Activated CD8-positive, alpha-beta T cell treated with anti-CD3 and anti-CD28 coated beads, Interleukin-2, amount 10 ng/mL, durations not matched to agents 7 days and 5 days (primary cell): ENCODE measurements at places on chromosomes 11 and 22. TPM values are rescaled to one million over a fixed set of nuclear protein-coding genes. Genes with fewer than 3 reads are reported as not detected.

- no peaks in the 10 kb centered on the region for H3K27me3 ChIP-seq
- H3K36me3 ChIP-seq, result peaks cover 33% of the 10 kb centered on the region
- peaks cover 43% of the 10 kb centered on the region for H3K4me1 ChIP-seq
- H3K27ac ChIP-seq, result peak overlapping the region; percentile 93
These were observed 876 bp upstream of the UBE2L6 start for GRCh38 chr11:57568330-57568766.

The DCHS1 gene
- 0.29 TPM for total RNA-seq

The RHOD gene
- total RNA-seq, result not detected

GRCh38 chr11:15202626-15203025 lies 87.9 kb downstream of the INSC start:
- no peak for DNase-seq
- no peak overlapping the region for H3K4me3 ChIP-seq
- peaks cover 9% of the 10 kb centered on the region for H3K27me3 ChIP-seq
- no peaks in the 10 kb centered on the region for H3K4me1 ChIP-seq
- no peak overlapping the region for H3K27ac ChIP-seq

DNA sequence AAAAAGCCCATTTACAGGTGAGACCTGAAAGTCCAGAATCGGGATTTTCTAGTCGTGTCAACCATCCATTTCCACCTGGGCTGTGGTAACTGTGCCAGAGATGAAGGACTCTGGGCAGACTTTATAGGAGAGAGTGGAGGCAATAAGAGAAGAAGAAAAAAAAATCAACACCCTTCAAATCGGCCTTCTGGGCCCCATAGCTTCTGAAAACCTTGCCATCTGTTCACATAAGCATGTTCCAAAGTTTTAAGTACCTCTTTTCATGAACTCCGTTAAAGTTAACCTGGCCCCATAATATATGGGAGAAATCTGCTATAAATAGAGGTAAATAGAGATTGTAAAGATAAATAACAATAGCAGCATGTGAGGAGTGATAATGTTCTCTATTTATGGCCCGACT lies 470.5 kb downstream of the MIAT start:
- no peak for DNase-seq
- H3K27me3 ChIP-seq, result peaks cover 10% of the 10 kb centered on the region
- no peak overlapping the region for H3K27ac ChIP-seq
- H3K36me3 ChIP-seq, result no peaks in the 10 kb centered on the region
